ENCODE measurements at places on chromosomes 11 and 22.

- no peak for DNase-seq
Observed at GRCh38 chr11:96126917-96127595, 203.1 kb upstream of the MTMR2 start.

GRCh38 chr22:37654563-37655251, 3.8 kb upstream of the PDXP start:
- DNase-seq: no peak

- DNase-seq: no peak
Observed at GRCh38 chr11:77580712-77581337, 8.9 kb upstream of the AQP11 start.

GRCh38 chr22:26264162-26264561, 94.9 kb downstream of the SEZ6L start:
- no peak for DNase-seq

DNA sequence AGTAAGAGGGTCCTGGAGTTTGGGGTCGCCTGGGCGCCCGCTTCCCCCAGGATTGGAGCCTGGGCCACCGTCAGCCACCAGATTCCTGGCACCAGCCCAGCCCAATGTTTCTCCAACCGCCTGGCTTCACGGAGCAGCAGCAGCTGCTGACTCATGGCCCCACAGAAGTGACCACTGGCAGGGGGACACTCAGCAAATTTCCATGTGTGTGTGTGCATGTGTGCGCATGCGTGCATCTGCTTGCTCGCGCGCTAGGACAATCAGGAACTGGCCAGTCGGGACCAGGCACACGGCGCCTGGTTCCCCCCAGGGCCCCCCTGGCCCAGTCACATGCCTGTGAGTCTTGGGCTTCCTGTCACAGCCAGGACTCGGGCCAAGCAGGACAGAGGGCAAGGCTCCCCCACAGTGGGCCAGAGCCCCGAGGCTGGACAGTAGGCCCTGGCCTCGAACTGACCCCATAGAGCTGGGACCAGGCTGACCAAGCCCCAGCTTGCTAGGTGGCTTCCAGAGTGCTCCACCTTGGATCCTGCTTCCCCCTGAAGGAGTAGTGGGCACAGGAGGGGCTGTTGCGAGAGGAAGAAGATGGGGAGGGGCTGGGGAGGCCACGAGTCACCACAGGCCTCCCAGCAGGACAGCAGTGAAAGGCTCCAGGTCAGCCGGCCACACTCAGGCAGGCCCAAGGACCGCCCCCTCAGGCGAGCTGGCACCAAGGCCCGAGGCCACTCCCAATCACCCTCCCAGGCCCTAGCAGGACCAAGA, 3.2 kb downstream of the CTSD start:
- DNase-seq: no peak

- DNase-seq: no peak
Observed at GRCh38 chr22:49212002-49212401, 615.7 kb downstream of the BRD1 start.

GRCh38 chr22:27881421-27881820, 37.6 kb downstream of the PITPNB start:
- DNase-seq: no peak

GRCh38 chr11:17389957-17390649, 1.6 kb upstream of the KCNJ11 start:
- DNase-seq: no peak

DNA sequence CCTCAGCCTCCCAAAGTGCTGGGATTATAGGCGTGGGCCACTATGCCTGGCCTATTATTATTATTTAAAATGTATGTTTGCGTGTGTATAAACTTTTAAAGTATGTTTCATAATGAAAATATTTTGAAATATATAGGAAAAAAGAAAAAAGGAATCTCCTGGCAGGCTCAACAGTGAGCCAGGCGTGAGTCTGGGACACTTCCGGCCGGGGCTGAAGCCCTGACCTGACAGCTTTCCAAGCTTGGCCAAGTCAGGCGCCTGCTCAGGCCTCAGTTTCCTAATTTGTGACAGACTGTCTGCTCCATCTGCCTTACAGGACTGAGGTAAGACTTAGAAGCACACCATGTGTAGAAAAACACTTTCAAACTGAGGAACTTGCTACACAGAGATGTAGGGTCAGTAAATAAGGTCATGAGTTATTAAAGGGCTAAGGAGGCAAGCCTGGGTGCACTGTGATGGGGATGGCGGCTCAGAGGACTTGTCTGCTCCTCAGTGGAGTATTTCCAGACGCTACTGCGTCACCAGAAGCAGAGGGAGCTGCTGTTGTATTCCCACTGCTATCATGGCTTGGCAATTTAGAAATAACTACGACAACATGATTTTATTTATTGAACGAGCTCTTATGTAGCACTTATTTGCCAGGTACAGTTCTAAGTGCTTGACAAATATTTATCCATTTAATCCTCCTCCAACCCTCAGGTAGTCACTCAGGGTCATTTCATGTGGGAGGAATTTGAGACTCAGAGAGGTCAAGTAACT, 100.1 kb downstream of the PRR5L start:
- no peak for DNase-seq
